ENCODE measurements at places on chromosomes 7 and 10. TPM values are rescaled to one million over a fixed set of nuclear protein-coding genes. Genes with fewer than 3 reads are reported as not detected.

The SEMA4G gene
- 4.0 TPM for total RNA-seq

DNA sequence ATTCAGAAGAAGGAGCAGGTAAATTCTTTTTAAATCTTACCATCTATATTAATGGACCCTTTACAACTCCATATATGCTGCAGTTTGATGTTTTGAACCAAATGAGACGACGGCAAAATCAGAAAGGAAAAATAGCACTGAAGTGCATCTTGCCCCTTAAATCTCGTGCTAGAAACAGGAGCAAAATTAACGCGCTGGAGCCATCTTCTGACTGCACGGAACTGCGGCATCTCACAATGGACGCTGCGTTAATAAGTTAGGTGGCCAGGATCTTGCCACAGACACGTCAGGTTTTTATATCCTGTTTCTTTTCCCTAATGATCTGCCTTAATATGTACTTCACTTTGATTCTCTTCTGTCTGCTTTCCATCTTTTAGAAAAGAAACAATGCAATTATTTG, 354.5 kb downstream of the TFEC start:
- DNase-seq = no peak

DNA sequence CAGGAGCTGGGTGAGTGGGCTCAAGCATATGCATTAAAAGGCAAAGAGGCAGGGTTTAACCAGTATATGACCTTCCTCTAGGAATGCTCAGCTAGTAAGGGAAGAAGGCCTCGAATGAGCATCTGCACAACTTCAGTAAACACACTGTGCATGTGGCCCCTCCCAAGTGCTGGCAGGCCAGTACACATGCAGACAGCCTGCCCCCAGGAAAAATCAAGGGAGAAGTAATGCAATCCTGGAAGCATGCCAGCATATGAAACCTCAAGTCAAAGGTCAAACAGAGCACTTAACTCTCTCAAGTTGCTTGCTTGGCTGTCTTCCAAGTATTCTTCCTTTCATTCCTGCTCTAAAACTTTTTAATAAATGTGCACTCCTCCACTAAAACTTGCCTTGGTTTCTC, 208.4 kb downstream of the ACTR3B start:
- DNase-seq = no peak

GRCh38 chr7:68542831-68543230, 1055.4 kb upstream of the AUTS2 start:
- DNase-seq = no peak

The PON3 gene
- not detected for total RNA-seq

The ATE1 gene
- total RNA-seq = 62.0 TPM
